ENCODE measurements at places on chromosomes 2 and 18.

DNA sequence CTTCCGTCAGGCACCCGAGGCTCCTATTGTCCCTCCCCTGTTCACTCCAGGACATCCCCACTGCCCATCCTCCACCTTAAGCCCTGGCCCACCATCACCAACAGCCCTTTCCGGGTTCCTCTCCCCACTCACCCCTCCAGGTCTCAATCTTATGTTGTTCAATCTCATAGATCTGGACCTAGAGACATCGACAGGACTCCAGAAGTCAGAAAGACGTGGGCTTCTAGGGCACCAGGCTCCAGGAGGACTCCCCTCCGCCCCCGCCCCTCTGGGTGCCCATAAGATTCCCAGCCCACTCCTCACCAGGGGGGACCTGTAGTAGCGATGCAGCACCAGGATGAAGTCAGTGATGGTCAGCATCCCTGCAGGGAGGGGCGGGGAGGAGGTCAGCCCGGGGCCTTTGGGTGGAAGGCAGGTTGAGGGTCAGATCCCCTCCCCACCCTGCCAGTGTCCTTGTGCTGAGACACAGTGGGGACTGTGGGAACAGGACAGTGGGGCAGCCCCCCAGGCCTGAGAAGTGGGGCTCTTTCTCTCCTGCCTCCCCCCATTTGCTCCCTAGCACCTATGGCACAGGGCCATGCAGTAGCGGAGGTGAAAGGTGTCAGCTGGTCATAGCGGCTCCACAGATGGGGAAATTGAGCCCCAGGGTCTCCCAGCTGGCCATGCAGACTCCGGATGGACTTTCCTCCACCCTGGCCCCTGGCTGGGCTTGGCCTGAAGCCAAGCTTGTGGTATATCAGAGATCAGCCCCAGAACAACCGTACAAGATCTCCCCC lies 3.7 kb downstream of the PRKAG3 start:
- DNase-seq: no peak

DNA sequence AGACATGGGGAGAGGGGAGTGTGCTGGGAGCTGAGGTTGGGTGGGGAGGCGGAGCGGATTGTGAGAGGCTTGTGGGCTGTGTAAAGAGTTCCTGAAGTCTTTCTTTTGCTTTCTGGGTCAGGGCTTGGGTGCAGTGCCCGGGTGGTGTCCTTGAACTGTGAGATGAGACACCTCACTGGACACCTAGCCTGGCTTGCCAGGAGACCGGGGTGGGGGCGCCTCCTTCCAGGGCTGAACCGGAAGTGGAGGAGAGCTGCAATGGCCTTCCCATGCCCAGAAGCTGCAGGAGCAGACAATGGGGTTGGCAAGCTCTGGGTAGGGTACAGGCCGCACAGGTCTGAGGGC lies 4.3 kb downstream of the TMEM37 start:
- no peak for DNase-seq

DNA sequence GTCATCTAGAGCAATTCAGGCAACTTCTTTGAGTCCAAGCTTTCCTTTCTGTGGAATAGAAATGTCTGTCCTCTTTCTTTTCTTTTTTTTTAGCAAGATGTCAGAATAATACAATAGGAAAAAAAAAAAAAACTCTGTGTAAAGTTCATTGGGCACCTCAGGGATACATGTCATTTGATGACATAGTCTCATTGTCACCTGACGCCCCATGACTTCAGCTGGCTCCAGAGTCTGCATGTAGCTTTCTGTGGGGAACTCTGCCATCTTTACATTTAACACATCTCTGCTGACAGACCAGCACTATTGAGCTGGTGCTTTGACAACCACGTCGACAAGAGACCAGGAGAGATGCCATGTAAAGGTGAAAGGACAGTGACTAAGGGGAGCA lies 172.5 kb upstream of the KLF7 start:
- DNase-seq: no peak

DNA sequence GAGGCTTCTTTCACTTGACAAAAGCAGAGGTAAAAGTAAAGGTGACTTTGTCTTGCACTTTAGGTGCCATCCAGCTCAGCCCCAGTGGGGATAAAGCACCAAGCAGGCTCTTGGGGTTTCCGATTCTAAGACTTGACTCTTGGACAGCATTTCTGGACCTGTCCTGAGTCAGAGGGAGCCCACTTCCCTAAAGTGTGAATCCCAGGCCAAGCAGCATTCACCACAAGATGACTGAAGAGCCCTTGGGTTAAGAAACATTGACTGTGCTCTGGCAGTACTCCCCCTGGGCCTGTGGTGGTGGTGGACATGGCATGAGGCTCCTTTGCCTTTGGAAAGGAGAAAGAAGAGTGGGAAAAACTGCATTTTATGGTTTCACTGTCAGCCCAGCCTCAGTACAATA lies 638.0 kb upstream of the VRK2 start:
- no peak for DNase-seq

DNA sequence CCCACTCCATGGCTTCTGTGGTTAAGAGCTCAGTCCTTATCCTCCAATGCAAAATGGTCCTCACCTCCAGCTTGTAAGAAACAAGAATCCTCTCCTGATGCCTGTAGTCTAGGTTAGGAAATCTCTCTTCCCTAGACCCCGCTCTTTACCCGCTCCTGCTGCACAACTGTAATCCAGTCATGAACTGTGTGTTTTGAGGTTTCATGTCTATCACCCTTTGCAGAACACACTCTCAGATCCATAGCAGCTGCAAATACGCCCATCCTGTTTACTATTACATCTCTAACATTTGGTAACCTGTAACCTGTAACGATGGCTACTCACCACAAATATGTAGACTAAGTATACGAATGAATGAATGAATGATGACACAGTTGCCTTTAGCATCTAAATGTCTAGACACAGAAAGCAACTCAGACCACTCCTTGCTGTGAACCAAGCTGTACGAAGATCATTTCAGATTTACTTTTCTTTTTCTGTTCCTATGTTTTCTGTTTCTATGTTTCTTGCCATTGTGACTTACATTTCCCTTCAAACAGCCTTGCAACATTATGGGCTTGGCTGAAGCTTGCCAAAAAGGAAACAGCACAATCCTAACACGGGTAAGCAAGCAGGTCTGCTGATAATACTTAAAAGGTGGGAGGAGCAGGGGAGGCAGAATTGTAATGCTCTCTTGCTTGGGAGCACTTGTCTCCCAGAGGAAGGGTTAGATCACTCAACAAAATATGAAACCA lies 53.7 kb downstream of the EPHA4 start:
- no peak for DNase-seq

DNA sequence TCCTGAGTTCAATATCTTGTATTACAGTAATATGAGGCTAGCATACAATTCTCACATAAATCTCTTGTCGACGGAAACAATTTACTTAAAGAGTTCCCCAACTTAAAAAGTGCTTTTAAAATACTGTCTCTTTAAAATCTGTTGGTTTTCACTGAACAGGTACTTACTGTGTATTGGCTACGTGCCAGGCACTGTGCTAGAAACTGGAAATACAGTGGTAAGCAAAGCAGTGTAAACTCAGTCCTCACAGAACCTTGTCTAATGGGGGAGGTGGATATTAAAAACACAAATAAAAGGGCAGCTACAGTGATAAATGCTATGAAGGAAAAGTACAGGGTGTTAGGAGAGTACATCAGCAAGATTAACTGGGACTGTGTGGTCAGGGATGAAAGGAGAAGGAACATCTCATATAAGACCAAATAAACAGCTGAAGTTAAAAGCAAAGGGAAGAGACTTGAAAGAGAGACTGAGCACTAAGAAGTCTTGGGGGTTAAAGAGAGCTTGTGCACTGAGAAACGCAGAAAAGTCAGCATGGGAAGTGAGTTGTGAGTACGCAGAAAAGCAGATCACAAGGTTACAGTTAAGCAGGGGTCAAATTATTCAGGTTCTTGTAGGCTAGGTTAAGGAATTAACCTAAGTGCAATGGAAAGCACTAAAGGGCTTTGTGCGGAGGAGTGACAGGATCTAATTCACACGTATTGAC lies 52.5 kb downstream of the USP40 start:
- DNase-seq: no peak

DNA sequence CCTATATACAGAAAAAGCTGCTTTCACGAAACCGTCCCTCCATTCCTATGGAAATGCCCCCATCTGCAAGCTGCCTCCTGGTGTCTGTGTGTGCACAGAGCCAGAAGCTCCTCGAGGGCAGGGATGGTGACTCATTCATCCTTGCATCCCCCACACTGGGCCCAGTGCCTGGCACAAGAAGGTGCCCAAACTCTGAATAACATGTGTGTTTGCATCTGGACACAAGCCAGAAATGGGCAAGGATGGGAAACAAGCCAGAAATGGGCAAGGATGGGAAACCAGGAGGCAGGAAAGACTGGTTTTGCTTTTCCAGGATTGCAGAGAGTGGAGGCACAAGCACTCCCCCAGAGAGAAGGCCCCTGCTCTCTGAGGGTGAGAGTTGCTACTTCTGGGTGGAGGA lies 313.9 kb downstream of the CELF4 start:
- no peak for DNase-seq

GRCh38 chr2:118309257-118309945 lies 221.1 kb downstream of the INSIG2 start:
- no peak for DNase-seq

DNA sequence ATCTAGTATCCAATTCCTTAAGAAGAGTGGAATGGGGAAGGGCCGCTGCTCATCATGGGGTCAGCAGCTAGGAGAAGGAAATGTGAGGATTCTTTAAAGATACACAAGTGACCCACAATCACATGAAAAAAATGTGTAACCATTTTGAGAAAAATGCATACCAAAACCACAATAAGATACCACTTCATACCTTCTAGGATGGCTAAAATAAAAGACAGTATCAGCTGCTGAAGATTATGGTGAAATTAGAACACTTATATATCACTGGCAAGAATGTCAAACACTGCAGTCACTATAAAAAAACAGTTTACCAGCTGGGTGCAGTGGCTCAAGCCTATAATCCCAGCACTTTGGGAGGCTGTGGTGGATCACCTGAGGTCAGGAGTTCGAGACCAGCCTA lies 67.9 kb downstream of the C2orf74 start:
- no peak for DNase-seq

DNA sequence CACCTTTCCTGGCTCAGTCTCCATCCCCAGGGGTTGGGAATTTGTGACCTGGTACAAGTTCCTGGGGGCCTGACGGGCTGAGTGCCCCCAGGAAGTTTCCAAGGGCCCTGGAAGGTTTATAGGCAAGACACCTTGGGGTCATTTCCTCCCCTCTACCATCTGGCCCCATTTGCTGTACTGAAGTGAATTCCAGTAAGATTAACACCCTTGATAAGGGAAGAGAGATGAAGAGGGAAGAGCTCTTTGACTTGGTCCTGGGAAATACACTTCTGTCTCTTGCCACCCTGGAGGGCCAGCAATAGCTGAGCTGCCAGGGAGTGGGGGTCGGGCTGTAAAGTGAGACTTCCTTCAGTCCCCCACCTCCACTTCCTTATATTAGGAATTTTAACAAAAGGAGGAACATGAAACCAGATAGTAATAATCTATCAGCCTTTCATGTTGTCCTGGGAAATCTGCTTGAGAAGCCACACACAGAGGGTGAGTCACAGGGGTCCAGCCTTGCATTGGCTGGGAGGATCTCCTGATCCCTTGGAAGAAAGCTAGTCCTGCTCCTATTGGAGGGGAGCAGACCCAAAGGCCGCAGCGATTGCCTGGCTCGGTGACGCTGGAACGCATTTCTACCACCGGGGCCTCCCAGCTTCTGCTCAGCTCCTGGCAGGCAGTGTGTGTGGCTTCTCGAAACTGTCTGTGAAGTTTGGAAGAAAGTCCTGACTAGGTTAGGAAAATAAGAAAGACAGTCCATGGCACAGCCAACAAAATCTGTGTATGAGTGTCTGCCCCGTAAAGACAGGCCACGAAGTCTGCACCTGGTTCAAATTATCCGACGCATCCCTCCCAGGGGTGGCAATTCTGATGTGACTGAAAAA lies 87.3 kb downstream of the ACAA2 start:
- DNase-seq: no peak

DNA sequence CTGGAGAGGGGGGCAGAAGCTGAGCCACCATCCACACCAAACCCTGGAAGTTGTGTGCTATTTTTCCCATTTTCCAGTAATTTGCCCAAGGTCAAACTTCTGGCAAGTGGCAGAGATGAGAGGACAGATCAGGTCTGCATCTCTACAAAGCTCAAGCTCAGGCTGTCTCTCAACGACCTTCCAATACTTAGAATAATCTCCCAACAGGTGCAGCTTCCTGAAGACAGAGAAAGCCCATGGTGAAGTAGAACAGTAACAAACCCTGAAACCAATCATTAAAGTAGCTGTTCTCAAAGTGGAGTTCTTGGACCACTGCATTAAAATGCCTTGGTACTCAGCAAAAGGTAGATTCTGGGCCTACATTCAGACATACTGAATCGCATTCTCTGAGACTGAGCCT lies 37.6 kb downstream of the TMEM131 start:
- DNase-seq: no peak

GRCh38 chr2:229350883-229351282 lies 79.8 kb upstream of the PID1 start:
- no peak for DNase-seq

- no peak for DNase-seq
Measured at GRCh38 chr2:54209379-54209778, 46.6 kb downstream of the TSPYL6 start.

GRCh38 chr18:75698861-75699260 lies 271.4 kb upstream of the SMIM21 start:
- no peak for DNase-seq

DNA sequence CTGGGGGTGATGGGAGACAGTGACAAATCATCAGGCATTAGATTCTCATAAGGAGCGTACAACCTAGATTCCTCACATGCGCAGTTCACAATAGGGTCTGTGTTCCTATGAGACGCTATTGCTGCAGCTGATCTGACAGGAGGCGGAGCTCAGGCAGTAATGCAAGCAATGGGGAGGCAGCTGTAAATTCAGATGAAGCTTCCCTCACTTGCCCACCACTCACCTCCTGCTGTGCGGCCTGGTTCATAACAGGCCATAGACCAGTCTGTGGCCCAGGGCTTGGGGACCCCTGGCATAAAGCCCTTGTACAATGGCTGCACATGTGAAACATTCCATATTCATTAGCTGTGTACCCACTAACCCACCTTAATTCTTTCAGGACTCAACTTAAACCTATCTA lies 18.0 kb downstream of the NMUR1 start:
- no peak for DNase-seq

DNA sequence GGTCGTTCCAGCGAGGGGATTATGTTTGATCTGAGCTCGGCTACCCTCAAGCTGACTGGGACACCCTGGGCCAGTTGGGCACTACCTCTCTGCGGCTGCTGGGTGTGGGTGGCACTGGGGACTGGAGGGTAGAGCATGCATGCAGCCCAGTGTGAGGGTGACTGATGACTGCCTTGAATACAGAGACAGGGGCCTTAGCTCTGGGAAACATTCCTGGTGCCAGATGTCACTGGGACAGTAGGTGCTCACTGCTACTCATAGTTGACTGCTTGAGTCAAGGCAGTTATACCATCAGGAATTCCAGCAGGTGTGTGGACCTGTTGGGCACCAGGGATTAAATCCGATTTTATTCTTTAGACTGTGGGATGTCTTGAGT lies 33.6 kb upstream of the ATP6V1B1 start:
- DNase-seq: no peak

GRCh38 chr2:102061286-102061699 lies 69.5 kb downstream of the IL1R2 start:
- DNase-seq: no peak

DNA sequence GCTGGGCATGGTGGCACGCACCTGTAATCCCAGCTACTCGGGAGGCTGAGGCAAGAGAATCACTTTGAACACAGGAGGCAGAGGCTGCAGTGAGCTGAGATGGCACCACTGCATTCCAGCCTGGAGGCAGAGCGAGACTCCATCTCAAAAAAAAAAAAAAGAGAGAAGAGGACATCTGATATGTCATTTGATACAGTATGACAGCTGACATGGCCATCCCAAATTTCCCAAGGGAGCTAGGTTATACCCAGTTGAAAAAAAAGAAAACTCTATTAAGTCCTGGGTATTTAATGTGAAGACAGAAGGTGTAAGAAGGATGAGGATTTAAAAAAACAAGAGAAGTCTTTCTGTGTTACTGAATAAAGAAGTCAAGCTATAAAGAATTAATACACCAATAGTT lies 23.3 kb downstream of the CLASP1 start:
- DNase-seq: no peak
